ENCODE measurements at places on chromosomes 11 and 22. TPM values are rescaled to one million over a fixed set of nuclear protein-coding genes. Genes with fewer than 3 reads are reported as not detected.

Gene CNGA4
- total RNA-seq = 0.43 TPM

Gene EFCAB6
- total RNA-seq = 0.32 TPM

Gene PRR5L
- total RNA-seq = 57.0 TPM

Gene RIMBP3B
- 0.32 TPM for total RNA-seq

Gene ACR
- total RNA-seq = not detected

Gene POLR2L
- total RNA-seq = 92.4 TPM

Gene RAG2
- not detected for total RNA-seq

Gene INS
- total RNA-seq = not detected

Gene SCUBE1
- total RNA-seq = not detected

Gene KCNJ5
- total RNA-seq = under 0.01 TPM

Gene OR52A1
- not detected for total RNA-seq

Gene OR2D2
- total RNA-seq = 0.86 TPM

Gene OR4D10
- under 0.01 TPM for total RNA-seq

Data from fibroblast of villous mesenchyme (primary cell).